Fibroblast of lung (primary cell): ENCODE measurements at places on chromosomes 6 and 20. TPM values are rescaled to one million over a fixed set of nuclear protein-coding genes. Genes with fewer than 3 reads are reported as not detected.

Gene WFDC13
- not detected in 2 replicates for total RNA-seq

Gene SMIM26
- total RNA-seq, result 76.0 and 115 TPM in 2 replicates

Gene MROH8
- total RNA-seq, result 1.2 and 1.3 TPM in 2 replicates

Gene SMOC2
- total RNA-seq, result under 0.01 TPM in 1 of 2 replicates, not detected in the other

Gene FERMT1
- 3.3 and 6.8 TPM in 2 replicates for total RNA-seq

Gene TCF21
- total RNA-seq, result 8.2 and 11.1 TPM in 2 replicates

Gene KIAA1755
- total RNA-seq, result 2.8 and 3.1 TPM in 2 replicates

DNA sequence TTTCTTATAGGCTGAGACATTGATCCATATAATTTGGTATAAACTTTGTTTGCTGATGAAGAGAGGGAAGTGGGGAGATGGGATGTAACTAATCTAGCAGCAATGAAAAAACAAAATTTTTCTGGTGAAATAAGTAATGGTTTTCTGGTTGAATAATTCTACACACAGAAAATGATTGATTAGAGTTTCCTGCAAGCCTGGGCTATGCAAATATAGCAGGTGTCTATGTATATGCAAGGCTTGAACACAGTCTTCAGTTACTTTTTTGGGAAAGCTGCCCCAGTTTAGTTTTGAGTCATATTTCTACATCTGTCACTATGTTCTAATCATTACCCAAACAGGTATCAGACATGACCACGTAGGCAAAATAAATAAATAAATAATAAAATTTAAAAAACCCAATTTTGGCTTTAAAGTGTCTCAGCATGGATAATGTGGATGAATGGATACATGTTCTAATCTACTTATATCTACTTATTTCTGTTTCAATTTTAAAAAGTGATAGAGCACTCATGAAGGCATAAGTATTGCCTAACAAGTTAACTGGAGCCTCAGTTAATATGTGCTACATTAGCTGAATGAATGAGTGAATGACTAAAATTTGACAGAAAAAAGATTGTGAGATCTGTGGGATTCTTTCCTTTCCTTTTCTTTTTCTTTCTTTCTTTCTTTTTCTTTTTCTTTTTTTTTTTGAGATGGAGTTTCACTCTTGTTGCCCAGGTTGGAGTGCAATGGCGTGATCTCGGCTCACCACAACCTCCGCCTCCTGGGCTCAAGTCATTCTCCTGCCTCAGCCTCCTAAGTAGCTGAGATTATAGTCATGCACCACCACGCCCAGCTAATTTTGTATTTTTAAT lies 37.2 kb upstream of the TFB1M start:
- no peak for DNase-seq

DNA sequence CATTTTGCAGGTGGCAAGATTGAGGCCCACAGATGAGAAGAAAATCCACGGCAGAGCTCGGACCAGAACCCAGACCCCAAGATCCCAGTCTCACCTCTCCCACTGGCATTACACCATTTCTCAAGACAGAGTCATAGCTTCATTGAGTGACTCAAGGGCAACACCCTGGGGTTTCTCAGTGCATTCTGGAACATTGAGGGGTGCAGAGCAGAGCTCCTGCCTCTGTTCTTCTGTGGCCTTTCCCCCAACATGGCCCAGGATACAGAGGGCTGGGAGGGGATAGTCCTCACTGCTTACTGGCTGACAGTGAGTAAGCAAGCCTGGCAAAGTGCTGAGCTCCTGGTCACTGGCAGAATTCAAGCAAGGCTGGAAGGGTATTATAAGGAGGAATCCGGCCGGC lies 74.0 kb downstream of the MDGA1 start:
- DNase-seq, result no peak

DNA sequence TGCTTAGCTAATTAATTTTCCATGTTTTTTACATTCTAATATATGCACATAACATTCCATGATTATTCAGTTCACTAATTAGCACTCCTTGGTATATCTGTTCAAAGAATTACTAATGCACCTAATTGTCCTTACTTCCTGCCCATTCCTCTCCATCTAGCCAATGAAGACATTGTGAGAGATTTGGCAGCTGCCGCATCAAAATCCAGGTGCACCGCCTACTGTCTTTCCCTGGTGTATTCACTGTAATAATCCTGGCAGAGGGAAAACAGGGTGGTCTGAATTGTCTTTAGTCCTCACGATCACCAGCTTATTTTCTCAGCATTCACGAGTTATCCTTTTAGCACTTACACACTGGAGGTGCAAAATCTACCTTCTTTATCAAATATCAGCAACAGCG lies 61.0 kb upstream of the SCGN start:
- no peak for DNase-seq

GRCh38 chr6:43986177-43986825 lies 141.0 kb downstream of the MRPL14 start:
- no peak for DNase-seq

GRCh38 chr6:32973144-32974015 lies 5.0 kb downstream of the BRD2 start:
- DNase-seq, result peak; percentile 40

GRCh38 chr6:70668499-70668812 lies 773 bp downstream of the SMAP1 start:
- no peak for DNase-seq

- no peak for DNase-seq
Observed at GRCh38 chr6:115000736-115001135, 657.9 kb upstream of the HS3ST5 start.
